ENCODE measurements at places on chromosomes 3 and 15. TPM values are rescaled to one million over a fixed set of nuclear protein-coding genes. Genes with fewer than 3 reads are reported as not detected.

DNA sequence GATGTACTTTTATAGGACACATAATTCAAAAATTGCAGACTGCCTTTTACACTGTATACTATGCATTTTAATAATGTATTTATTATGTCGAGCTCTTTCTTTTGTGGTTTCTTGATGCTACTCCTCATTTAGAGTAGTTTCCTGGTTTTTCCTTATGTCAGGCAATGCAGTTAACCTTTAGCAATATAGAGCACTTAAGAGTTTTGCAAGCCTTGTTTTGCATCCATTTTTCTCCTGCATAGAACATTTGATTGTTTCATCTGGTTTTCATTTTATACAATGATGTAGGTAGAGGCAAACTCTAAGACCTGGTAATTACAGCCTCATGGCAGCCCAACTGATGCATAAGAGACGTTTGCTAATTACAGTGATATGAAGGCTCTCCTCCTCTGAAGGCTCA, 86.3 kb downstream of the PDZRN3 start:
- no peak overlapping the region for H3K4me3 ChIP-seq
- no peaks in the 10 kb centered on the region for H3K27me3 ChIP-seq
- no peak overlapping the region for H3K27ac ChIP-seq

GRCh38 chr15:92892201-92892555, 7.9 kb upstream of the CHD2 start:
- no peak overlapping the region for H3K4me3 ChIP-seq
- peaks cover 57% of the 10 kb centered on the region for H3K4me1 ChIP-seq
- H3K27me3 ChIP-seq: no peaks in the 10 kb centered on the region
- no peak for DNase-seq

DNA sequence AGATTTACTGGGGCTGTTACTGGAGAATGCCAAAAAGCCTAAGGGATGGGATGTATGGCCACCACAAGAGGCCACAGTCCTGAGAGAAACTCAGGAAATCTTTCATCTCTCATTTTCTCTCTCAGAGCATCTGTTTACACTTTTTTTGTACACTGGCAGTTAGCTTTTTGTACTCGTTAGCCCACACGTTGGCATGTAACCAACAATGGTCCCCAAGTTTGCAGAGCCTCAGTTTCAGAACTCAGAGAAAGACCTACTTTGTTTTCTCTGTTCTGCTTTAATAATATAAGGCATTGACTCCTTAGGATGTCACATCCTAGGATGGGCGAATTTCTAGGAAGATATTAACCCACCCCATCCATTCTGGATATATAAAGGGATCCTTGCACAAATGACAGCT, 183.5 kb downstream of the SUCNR1 start:
- no peak overlapping the region for H3K4me3 ChIP-seq
- no peaks in the 10 kb centered on the region for H3K4me1 ChIP-seq
- no peak for DNase-seq
- no peaks in the 10 kb centered on the region for H3K36me3 ChIP-seq
- H3K27me3 ChIP-seq: no peaks in the 10 kb centered on the region

DNA sequence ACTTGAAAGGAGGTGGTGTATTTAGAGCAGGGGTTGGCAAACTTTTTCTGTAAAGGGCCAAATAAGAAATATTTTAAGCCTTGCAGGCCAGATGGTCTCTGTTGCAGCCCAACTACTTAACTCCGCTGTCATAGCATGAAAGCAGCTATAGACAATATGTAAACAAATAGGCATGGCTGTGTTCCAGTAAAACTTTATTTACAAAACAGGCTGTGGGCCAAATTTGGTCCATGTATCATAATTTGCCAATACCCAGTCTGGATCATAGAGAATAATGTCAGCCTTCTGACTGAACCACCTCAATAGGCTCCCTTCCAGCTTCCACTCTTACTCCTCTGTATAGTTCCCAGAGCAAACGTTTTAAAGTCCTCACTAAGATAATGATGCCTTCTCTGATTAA, 638.8 kb upstream of the CFAP20DC start:
- H3K4me1 ChIP-seq: no peaks in the 10 kb centered on the region
- H3K4me3 ChIP-seq: no peak overlapping the region
- no peak overlapping the region for H3K27ac ChIP-seq
- no peaks in the 10 kb centered on the region for H3K27me3 ChIP-seq
- no peak for DNase-seq

GRCh38 chr3:49636883-49637609, 37.1 kb upstream of the APEH start:
- no peaks in the 10 kb centered on the region for H3K4me1 ChIP-seq
- H3K27ac ChIP-seq: no peak overlapping the region
- no peak for DNase-seq
- no peaks in the 10 kb centered on the region for H3K36me3 ChIP-seq
- no peaks in the 10 kb centered on the region for H3K27me3 ChIP-seq

- no peaks in the 10 kb centered on the region for H3K27me3 ChIP-seq
- DNase-seq: no peak
- no peak overlapping the region for H3K27ac ChIP-seq
- no peak overlapping the region for H3K4me3 ChIP-seq
These were observed 8.9 kb downstream of the CFAP20DC start for GRCh38 chr3:59040902-59041301.

GRCh38 chr3:34995796-34996430, 643.4 kb upstream of the ARPP21 start:
- DNase-seq: no peak
- no peaks in the 10 kb centered on the region for H3K4me1 ChIP-seq
- H3K27me3 ChIP-seq: no peaks in the 10 kb centered on the region
- no peak overlapping the region for H3K27ac ChIP-seq
- H3K4me3 ChIP-seq: no peak overlapping the region
- H3K36me3 ChIP-seq: no peaks in the 10 kb centered on the region

DNA sequence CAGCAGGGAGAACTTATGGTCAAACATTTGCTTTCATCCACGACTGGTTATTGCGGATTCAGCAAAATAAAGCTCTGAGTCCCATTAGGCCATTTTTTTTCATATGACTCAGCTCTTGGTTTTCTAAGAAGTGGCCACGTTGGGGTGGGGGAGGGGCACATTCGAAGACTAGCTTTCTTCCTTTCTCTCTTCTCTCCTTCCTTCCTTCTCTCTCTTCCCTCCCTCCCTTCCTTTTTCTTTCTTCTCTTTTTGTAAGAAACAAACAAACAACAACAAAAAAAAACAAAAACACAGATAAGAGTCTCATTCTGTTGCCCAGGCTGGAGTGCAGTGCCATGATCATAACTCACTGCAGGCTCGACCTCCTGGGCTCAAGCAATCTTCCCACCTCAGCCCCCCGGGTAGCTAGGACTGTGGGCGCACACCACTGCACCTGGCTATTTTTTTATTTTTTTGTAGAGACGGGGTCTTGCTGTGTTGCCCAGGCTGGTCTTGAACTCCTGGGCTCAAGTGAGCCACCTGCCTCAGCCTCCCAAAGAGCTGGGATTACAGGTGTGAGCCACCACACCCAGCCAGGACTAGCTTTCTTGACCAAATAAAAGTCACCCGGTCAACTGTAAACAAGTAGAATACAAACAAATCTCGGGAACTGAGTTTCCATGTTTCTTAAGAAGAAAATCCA, 41.6 kb downstream of the ABCC5 start:
- no peak for DNase-seq
- H3K4me1 ChIP-seq: no peaks in the 10 kb centered on the region
- no peaks in the 10 kb centered on the region for H3K27me3 ChIP-seq
- H3K4me3 ChIP-seq: no peak overlapping the region

Gene ZNF620
- 2.6 TPM for total RNA-seq

Gene CLASP2
- 47.8 TPM for total RNA-seq

Gene PROK2
- total RNA-seq: not detected

Gene TUSC7
- not detected for total RNA-seq

Gene ACAP2
- total RNA-seq: 25.1 TPM
